ENCODE measurements at places on chromosomes 1 and 21.

DNA sequence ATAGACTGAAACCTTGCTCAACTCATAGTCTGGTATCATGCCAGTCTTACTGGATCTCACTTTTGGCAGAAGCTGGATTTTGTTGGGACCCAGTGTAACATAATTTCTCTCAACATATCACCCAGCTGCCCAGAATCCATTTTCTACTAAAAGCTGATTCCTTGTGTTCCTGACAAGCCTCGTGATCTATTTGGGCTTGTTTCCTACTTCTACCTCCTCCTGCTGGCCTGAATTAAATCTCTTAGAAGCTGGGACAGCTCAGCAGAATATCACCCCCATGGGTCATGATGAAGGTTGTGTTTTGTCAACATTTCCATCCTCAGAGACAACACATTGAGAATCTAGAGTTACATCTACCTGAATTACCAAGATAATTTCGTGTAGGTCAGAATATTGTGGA, 7.7 kb downstream of the GOLT1A start:
- DNase-seq = no peak

GRCh38 chr1:1406101-1406820, 832 bp downstream of the MRPL20 start:
- no peak for DNase-seq

DNA sequence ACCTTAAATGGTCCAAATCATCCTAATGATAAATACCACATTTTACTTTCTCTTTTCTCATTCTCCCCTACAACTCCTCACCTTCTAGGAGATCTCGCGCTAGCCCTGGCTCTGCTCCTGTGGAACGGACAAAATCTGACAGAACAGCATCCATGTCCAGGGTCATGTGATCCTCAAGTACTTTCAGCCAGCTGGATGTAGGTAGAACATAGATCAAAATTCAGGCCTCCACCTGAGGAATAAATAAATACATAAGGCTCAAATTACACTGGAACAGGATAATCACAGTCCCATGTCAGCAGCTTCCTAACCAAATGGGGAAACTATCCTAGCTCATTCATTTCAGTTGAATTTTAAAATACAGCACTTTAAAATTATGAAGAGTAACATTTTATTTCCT, 33.2 kb downstream of the OTUD7B start:
- DNase-seq = no peak

- no peak for DNase-seq
Measured at GRCh38 chr1:118223426-118223825, 38.4 kb upstream of the SPAG17 start.

GRCh38 chr1:15173863-15174614, 20.5 kb downstream of the TMEM51 start:
- no peak for DNase-seq

DNA sequence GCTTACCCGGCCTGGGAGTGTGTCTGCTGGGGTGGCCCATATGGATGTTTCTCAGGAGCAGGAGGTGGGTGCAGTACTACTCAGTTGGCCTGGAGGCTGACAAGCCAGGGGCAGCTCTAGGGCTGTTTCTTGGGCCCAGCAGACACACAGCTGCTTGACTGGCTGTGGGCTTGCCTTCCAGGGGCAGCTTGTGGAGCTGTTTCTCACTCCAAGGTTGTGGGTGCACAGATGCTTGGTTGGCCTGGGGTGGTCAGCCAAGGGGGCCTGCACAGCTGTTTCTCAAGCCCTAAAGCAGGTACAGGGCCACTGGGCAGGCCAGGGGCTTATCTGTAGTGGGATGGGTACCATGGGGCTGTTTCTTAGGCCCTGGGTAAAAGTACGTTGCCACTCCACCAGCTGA, 1078.1 kb upstream of the ADGRL2 start:
- no peak for DNase-seq

DNA sequence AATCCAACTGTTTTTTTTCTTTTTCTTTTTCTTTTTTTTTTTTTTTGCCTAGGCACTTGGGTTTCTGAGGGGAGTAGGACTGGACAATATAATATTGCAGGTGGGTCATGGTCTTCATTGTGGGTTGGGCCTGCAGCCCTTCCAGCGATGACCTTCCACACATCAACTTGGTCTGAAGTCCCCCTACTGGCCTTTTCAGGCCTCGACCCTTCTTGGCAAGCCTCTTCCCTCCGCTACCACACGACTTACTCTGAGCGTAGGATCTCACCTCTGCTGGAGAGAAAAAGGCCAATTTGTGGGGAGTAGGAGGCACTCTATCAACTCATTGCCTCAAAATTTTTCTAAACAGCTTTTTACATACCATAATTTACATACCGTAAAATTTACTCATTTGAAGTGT, 51.1 kb upstream of the GRIK3 start:
- DNase-seq = no peak

DNA sequence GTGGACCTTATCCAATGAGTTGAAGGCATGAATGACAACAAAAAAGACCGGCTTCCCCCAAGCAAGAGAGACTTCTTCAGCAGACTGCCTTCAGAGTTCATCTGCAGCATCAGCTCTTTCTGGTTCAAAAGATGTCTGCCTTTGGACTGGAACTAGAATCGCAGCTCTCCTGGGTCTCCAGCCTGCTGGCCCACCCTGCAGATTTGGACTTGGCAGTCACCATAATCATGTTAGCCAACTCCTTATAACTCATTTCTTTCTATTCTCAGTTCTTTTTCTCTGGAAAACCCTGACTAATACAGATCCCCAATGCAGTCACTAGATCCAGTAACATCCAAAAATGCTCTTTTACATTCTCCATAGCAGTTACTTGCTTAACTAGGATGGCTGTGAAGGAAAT, 89.2 kb upstream of the MARK1 start:
- no peak for DNase-seq

DNA sequence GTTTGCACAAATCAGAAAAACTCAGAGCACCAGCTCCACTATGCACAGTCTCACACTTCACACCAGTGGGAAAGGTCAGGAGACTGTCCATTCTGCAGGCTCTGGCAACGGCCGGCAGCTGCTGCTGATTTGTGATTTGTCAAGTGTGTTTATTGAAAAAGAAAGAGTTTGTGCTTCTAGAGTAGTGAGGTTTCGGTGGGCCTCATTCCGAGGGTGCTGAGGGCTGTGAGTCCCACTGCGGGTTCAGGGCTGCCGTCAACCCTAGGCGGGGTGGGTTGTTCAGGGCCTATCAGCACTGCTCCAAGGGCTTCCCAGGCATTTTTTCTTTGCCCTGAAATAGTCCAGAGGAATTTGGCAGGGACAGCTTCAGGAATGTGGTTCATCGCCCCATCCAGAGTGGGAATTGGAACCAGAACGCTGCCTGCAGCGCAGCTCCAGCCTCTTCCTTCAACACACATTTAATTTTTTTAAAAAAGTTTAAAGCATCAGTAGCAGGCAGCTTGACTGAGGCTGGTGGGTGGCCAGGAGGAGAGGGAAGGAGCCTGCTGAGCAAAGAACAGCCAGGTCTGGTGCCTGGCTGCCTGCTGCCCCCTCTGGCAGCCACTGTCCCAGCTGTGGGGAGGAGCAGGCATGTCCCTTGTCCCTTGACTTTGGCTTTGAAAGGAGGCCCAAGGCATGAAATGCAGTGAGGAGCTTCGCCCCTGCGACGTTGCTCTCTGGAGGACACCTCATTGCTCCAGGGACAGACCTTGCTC, 19.7 kb downstream of the STUM start:
- DNase-seq = no peak

GRCh38 chr1:182110635-182111034, 49.1 kb upstream of the ZNF648 start:
- no peak for DNase-seq

DNA sequence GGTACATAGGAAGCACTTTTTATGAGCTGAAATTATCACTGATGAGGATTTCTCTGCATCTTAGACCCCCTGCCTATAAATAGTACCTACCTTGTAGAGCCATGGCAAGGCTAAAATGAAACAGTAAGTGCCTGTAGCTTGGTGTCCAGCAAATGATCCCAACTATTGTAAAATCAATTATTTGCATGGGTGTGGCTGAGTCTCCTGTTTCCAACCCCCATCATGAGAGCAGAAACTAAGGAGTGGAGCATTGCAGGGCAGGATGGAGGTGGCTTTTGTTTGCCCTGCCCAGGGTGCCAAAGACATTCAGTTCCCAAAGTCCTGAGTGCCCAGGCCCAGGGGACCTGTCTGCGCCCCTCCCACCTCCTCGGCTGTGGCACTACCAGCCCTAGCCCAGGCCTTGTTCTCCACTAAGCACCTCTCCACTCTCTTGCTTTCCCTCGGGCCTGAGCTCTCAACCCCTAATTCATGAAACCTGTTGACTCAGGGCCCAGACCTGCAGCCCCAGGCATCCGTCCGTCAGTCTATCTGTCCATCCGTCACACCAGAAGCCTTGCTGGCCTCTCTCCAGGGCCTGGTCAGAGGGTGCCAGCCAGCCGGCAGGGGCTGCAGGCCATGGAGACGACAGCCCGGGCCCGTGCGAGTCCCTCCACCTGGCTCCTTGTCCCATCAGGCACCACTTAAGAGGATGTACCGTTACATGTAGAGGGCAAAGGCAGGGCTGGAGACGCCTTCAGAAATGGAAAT, 39.6 kb downstream of the PAX7 start:
- DNase-seq = no peak
